Tongue (tissue), 3 donors: ENCODE measurements at places on chromosomes 7 and 10. TPM values are rescaled to one million over a fixed set of nuclear protein-coding genes. Genes with fewer than 3 reads are reported as not detected.

Gene TAS2R41
- 0.31 TPM for total RNA-seq

Gene NME8
- total RNA-seq = 0.10 TPM

GRCh38 chr10:69237528-69238159 lies 17.5 kb downstream of the HKDC1 start:
- peak; percentile 95 for DNase-seq

Gene PGAM2
- 433 TPM for total RNA-seq

- no peak for DNase-seq
Measured at GRCh38 chr10:130742941-130743675, 568.4 kb downstream of the TCERG1L start.

Gene C10orf62
- 0.82 TPM for total RNA-seq

- DNase-seq = no peak
Measured at GRCh38 chr10:19843487-19843886, 27.3 kb downstream of the PLXDC2 start.

Gene MRC1
- 8.7 TPM for total RNA-seq

DNA sequence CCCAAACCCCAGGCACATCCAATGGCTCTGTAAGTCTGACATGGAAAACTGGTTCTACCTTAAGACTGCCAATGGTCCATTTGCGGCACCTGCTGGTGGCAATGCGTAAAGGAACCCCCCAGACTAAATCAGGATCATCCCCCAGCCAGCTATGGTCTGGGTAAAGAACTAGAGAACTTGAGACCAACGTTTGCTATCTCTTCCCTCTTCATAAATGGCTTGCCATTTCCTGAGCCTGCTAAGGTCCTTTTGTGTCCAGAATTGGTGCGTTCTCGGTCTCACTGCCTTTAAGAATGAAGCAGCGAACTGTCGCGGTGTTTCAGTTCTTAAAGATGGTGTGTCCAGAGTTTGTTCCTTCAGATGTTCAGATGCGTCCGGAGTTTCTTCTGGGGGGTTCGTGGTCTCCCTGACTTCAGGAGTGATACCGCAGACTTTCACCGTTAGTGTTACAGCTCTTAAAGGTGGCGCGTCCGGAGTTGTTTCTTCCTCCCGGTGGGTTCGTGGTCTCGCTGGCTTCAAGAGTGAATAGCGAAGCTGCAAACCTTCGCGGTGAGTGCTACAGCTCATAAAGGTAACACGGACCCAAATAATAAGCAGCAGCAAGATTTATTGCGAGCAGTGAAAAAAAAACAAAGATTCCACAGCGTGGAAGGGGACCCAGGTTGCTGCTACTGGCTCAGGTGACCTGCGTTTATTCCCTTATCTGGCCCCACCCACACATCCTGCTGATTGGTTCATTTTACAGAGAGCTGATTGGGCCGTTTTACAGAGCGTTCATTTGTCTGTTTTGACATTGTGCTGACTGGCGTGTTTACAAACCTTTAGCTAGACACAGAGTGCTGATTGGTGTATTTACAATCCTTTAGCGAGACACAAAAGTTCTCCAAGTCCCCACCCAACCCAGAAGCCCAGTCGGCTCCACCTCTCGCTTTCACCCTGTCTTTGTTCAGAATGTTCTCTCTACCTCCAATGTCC lies 95.4 kb downstream of the ELMO1 start:
- DNase-seq = no peak

Gene RADIL
- total RNA-seq = 7.3 TPM

DNA sequence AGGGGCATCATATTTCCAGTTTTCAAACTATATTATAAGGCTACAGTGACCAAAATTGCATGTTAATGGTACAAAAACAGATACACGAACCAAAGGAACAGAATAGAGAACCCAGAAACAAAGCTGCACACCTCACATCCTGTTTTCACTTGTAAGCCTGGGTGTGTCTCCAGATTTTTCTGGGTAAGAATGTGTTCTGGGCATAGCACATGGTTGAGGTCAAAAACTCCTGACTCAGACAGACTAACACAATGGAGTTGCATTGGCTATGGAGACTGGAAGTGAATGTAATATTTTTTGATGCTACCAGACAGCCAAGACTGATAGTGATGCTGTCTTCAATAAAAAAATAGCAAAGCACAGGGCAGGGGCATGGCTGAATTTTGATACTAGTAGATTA lies 1175.2 kb downstream of the NXPH1 start:
- DNase-seq = no peak

Gene SLC18A2
- total RNA-seq = 3.1 TPM

DNA sequence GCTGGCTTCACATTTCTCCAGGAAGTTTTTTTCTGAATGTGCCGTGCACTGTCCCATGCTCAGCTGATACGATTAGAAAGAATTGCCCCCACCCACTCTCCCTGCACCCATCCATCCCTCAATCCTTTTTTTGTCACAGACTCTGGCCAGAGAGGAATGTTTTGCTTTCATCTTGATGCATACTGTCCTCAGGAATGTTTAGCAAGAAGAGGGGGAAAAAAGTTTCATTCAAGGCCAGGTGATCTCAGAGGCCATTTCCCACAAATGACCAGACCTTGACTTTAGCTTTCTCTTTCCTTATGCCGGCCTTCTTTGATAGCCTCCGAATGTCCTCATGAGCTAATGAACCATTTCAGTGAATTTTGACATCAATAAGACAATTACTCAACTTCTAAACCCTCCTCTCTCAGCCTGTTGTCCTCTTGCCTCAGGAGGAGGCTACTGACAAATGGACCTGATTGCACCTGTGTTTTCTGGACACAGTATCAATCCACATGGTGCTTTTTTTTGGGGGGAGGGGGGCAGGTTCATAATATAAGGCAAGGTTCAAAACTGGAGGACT lies 105.0 kb upstream of the KLF6 start:
- DNase-seq = no peak

DNA sequence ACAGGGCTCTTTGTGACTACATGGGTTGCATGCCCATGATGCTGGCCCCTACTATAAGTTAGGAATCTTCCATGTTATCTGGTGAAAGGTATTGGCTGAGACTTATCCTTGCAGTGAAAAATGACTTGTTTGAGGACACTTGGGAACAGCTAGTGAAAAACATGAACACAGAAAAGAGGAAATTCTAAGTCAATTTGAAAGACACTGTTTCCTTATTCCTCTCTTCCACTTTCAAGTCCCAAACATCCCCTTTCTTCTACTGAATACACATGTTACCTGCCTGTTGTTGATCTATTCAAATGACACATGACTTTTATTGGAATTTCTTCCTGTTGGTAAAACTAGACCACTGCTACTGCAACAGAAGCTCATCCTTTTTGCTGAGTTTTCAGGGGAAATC lies 29.5 kb upstream of the PRKCQ start:
- no peak for DNase-seq

GRCh38 chr7:159154243-159154642 lies 9.6 kb upstream of the VIPR2 start:
- DNase-seq = no peak

Gene LIPK
- 1.1 TPM for total RNA-seq

GRCh38 chr7:90955641-90956207 lies 308.5 kb upstream of the FZD1 start:
- no peak for DNase-seq

Gene BICC1
- total RNA-seq = 32.5 TPM

DNA sequence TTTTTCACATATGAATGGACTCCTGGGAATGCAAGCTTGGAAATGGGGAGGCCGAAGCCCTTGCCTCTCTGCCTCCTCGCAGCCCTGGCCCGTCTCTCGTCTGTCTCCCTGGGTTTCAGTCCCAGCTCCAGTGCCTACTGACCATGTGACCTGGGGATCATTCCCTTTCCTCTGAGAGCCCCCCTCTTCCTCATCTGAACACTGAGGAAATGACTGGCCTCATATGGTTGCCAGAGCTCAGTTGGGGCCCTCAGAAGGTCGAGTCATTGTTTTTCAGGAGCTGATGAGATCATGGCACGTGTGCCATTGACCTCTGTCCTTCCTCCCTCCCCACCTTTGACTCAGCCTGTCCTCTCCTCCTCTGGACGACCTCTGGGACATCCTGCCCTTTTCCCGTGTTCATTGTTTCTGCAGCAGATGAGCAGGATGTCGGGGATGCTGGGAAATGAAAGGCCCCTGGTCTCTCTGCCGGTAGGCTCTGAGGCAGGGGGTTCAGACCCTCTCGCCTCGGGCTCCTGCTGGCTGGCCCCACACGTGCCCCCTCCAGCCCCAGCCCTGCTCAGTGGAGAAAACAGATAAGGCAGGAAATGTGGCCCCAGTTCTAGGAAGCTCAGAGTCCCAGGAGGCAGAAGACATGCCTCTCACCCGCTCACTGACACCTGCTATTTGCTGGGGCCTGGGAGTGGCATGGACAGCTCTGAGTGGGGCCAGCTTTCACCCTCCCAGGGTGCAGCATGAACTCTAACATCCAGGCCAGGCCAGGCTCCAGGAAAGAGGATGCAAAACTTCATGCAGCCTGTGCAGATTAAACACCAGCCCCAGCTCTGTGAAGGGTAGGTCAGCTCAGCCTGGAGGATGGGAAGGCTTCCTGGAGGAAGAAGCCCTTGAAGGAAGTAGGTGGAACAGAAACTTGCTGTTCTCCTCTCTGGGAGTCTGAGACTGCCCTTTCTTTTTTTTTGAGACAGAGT lies 8.3 kb upstream of the PPP1R35 start:
- DNase-seq = no peak

DNA sequence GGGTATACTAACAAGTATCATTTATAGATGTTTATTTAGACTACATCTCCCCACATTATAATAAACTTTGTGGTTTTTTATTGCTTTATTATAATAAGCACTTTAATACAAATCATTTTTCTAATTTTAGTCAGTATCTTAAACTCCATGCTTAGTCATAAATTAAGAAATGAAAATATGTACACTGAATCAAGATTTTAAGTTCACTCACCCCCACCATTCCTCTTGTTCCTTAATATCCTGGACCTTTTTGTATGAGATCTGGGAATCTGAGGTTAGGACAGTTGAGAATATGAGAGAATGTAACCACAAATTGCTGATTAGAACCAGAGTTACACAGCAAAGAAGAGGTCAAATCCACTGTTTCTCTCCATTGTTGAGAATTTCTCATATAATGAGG lies 93.6 kb upstream of the WNT16 start:
- DNase-seq = no peak

Gene CAMK2B
- total RNA-seq = 26.7 TPM

DNA sequence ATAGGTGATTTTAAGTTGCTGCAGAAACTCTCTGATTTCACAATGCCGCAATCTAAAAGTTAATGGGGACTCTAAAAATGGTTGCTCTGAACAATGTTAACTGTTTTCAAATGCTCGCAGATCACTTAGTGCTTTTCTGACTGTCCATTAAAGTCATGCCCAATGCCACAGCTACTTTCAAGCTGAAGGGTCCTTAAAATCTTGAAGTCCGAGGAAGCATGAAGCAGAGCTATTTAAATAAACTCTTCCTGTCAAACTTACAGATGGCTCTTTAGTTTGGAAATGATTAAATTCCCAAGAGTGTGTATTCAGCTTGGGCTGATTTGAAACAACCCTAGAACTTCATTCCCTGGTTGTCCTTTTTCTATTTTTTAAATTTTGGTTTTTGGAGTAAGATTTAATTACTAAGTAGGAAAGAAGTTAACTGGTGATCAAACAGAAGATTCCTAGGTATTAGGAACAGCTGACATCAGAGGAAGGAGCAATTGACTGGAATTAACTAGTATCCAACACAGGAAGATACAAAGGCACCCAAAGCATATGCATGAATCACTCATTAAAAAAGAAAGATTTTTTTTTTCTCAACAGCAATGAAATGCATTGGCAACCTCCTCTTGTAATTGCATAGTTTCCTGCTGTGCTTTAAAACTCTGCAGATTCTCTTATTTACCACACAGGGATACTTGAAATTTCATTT lies 105.1 kb downstream of the NRP1 start:
- no peak for DNase-seq

GRCh38 chr10:33143160-33143728 lies 185.2 kb upstream of the ITGB1 start:
- no peak for DNase-seq

- no peak for DNase-seq
Measured at GRCh38 chr7:137753067-137753466, 93.7 kb downstream of the DGKI start.

Gene SERPINE1
- 5.4 TPM for total RNA-seq

DNA sequence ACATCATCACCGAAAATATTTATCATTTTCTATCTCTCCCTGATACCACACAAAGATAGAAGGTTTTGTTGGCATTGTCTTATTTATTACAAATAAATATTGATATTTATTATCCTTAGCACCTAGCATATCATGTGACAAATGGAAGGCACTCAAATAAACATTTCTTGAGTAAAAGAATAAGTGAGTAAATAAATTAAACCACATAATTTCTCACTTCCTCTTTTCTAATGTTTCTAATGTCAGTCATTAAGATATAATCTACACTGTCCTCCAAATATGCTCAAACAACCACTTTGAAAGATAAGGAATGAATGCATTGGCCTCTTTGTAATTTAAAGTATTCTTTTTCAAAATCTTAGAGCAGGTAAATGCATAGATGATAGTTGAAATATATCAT lies 1027.8 kb upstream of the LRRTM3 start:
- DNase-seq = no peak

DNA sequence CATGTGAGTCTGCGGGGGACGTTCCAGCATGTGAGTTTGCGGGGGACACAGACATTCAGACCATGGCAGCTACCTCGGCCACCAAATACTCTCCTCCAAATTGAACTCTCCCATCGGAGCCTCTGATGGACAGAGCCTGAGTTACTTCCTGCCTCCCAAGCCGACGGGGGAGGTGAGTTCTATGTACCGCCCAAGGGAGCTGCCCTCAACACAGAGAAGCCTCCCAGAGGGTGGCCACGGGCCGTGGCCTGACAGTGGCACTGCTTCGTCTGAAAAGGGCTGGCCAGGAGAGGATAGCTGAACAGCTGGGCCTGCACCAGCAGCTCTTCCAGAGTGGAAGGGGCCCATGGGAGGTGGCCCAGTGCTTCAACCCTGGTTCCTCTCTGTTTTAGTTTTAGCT lies 274.5 kb upstream of the PPP2R2D start:
- no peak for DNase-seq

Gene SLC26A3
- total RNA-seq = not detected

- DNase-seq = no peak
Measured at GRCh38 chr10:80168162-80168511, 35.6 kb downstream of the PLAC9 start.

- DNase-seq = no peak
Measured at GRCh38 chr10:81082621-81083376, 545.1 kb downstream of the SH2D4B start.

- no peak for DNase-seq
Measured at GRCh38 chr10:24518411-24518810, 205.3 kb downstream of the ARHGAP21 start.

DNA sequence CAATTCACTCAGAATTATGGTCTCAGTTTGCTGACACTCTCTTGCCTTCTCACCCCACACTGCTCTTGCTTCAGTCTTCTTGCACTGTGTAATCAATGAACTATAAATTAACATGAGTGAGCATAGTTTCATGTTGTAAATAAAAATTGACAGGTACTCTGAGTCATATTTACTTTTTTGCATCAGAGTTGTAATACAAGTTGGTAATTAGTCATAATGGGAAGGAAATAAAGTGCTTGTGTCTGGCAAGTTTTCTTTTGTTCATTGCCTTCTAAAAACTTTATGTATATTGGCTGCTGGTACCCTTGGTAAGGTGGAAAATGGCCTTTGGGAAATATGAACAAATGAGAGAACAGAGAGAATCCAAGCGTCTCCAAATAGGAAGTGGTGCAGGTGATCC lies 169.3 kb upstream of the MAGI2 start:
- DNase-seq = no peak

Gene ANXA11
- 78.5 TPM for total RNA-seq
